ENCODE measurements at places on chromosomes 2 and 18.

- no peak for DNase-seq
Measured at GRCh38 chr2:120241684-120242083, 11.0 kb upstream of the RALB start.

DNA sequence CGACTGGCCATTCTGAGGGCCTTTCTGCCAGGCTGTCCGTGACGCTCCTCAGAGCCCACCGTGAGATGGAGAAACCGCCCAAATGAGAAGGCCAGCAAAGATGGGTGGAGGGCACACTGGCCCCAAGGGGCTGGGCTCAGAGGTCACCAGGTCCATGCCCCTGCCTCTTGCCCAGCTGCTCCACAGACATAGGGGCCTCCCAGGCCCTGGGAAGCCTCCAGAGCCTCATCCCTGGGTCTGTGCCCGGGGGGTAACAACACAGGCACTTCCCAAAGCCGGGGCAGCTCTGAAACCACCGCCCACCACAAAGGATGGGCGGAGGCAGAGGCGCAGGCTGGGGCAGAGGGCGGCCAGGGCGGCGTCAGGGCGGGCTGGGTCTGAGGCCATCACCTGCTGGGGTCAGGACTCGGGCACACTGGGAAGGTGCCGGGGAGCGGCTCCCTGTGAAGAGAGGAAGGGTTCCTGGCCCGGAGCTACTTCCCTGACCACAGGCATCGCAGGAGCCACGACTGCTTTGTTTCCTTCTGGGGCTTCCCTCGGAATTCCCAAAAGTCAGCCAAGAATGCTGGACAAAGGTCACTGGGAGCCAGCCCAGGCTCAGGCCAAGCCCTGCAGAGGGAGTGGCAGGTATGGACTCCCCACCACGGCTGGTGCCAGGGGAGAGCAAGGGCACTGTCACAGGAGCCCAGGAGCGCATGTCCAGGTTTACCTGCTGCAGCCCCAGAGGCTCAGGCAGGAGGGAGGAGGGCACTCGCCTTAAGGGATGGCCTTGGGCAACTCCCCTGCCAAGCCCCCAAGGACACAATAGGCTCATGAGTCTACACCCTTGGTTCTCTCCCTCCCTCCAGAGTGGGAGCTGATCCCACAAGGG is 9.4 kb downstream of the CYP26B1 start:
- no peak for DNase-seq

DNA sequence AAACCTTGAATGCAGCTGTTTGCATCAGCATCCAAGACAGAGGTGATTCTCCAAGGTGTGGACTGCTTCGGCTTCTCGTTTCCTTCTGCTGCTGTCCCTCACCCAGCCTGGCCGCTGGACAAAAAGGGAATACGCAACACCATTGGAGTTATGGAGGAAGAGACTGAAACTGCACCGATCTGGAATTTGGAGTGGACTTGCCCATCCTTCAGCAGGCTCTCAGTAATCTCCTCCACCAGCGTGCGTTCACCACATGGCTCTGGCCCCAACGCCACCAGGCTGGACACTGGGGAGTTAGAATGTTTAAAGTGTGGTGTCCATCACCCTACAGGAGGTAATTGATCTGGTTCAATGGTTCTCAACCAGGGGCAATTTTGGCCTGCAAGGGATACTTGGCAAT is 41.4 kb upstream of the ID2 start:
- no peak for DNase-seq

GRCh38 chr2:113207021-113207420 is 33.2 kb downstream of the PSD4 start:
- no peak for DNase-seq

DNA sequence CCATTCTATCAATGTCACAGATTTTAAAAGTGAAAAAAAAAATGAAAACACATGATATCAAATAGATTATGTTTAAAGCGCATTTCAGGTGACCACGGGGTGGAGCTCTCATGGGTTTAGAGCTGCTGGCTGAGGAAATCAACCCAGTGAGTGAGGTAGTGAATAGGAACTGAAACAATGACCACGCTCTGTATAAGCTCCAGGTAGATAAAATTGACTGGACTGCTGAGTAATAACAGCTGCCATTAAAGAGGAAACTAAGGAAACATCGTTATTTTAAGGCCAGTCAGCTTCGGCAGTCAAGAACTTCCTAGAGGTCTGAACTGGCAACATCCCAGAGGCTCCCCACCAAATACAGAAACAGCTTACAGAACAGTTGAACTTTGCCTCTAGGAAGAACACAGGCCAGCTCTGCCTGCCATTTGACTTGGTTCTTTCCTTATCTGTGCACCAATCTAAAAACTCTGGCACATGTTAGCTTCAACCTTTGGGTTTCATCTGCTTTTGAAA is 185.9 kb downstream of the PDE1A start:
- DNase-seq, result peak; percentile 5

DNA sequence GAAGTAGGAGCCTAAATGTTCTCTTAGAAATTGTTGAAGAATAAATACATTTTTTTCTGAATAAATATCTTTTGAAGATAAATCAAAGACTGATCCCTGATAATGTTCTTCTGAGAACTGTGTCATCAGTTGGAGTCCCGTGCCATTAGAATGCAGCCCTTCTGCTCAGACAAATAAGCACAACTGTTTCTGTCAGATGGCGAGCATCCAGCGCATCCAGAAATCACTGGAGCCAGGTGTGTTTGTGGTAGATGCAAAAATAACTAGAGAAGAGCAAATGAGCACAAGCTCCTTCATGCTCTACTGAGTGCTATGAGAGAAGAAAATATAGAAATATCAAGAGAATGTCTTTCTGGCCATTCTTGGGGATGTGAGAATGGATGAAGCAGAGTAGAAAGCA is 573.7 kb downstream of the THSD7B start:
- DNase-seq, result no peak

- no peak for DNase-seq
Measured at GRCh38 chr2:205931388-205931787, 154.6 kb downstream of the INO80D start.

- no peak for DNase-seq
Measured at GRCh38 chr18:10060469-10060782, 146.6 kb downstream of the VAPA start.
